ENCODE measurements at places on chromosomes 3 and 15. TPM values are rescaled to one million over a fixed set of nuclear protein-coding genes. Genes with fewer than 3 reads are reported as not detected.

DNA sequence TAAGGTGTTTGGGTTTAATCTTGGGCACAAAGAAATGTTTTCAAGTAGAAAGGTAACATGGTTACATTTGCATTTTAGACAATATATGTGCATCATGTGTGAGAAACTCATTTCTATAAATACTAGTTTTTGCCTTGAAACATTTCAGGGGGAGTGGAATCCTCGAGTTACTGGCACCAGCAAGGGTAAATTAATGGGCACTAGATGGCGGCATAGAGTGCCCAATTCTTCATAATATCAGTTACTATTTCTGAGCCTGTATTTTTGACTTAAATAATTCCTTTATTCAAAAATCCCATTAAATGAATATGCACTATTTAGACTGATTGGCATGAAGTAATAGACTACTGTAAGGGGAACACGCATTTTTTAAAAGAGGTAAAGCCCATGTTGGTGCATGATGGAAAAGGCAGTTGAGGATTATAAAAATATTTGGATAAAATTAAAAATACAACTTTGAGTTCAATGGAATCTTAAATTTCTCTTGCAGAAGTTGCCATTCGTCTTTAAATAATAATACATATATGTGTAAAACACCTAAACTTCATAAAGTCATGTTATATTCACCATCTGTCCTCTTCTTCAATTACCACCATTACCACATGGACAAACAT, 106.3 kb downstream of the ZBTB20 start:
- H3K27ac ChIP-seq = no peak overlapping the region
- DNase-seq = no peak
- no peaks in the 10 kb centered on the region for H3K4me1 ChIP-seq
- no peaks in the 10 kb centered on the region for H3K36me3 ChIP-seq

GRCh38 chr3:116056280-116056679, 389.0 kb downstream of the LSAMP start:
- H3K27ac ChIP-seq = no peak overlapping the region
- no peak overlapping the region for H3K4me3 ChIP-seq
- no peaks in the 10 kb centered on the region for H3K27me3 ChIP-seq
- no peaks in the 10 kb centered on the region for H3K36me3 ChIP-seq
- no peak for DNase-seq
- no peaks in the 10 kb centered on the region for H3K4me1 ChIP-seq

GRCh38 chr3:148958696-148959095, 32.6 kb upstream of the GYG1 start:
- H3K36me3 ChIP-seq = no peaks in the 10 kb centered on the region
- no peak overlapping the region for H3K27ac ChIP-seq
- DNase-seq = no peak
- H3K4me1 ChIP-seq = peaks cover 6% of the 10 kb centered on the region

DNA sequence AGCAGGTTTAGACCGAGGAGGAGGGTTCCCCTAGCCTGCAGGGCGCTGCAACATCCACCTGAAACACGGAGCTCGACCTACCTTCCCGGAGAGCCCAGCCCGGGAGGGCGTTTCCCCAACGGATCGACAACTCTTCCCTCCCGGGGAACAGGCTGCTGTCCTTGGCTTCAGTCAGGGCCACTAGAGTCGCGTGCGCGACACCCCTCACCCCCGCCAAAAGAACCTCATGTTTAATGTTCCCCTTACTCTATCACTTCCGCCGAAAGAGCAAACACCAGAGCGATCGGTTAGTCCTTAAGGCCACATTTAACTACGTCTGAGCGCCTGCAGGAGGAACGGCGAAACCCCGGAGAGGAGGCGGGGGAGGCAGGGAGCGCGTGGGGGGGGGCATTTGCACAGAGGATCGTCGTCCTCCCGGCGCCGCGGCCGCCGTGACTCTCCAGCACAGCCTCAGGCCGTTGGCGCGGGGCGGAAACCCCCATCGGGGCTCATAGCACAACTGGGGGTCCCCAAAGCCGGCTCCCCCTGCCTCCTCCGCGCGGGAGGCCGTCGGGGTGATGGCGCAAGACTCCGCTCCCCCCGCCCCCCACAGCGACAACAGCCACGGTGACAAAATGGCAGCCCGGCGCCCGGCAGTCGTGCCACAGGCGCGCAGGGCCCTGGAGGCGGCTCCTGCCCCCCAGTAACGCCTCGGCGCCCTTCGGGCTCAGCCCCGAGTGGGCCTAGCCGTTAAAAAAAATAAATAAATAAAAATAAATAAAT, 3.2 kb downstream of the ANP32A start:
- H3K4me1 ChIP-seq = no peaks in the 10 kb centered on the region
- peak overlapping the region; percentile 44 for H3K27ac ChIP-seq
- H3K36me3 ChIP-seq = no peaks in the 10 kb centered on the region
- peak overlapping the region; percentile 86 for H3K4me3 ChIP-seq

DNA sequence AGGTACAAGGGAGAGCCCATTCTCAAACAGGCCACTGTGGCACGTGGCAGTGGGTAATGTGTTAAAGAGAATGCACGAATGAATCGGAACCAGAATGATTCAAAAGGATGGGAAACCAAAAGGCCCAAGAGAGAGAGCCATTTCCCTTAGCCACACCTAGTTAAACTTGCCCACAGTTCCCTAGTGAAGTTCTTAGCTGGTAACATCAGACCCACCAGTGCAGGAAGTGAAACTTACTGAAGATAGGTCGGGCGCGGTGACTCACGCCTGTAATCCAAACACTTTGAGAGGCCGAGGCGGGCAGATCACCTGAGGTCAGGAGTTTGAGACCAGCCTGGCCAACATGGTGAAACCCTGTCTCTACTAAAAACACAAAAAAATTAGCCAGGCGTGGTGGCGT, 97.1 kb downstream of the MEX3B start:
- no peaks in the 10 kb centered on the region for H3K27me3 ChIP-seq
- peaks cover 3% of the 10 kb centered on the region for H3K4me1 ChIP-seq
- no peak for DNase-seq
- H3K4me3 ChIP-seq = no peak overlapping the region
- no peaks in the 10 kb centered on the region for H3K36me3 ChIP-seq

GRCh38 chr3:86418861-86419260, 572.1 kb downstream of the VGLL3 start:
- H3K27ac ChIP-seq = no peak overlapping the region
- no peak overlapping the region for H3K4me3 ChIP-seq
- DNase-seq = no peak

DNA sequence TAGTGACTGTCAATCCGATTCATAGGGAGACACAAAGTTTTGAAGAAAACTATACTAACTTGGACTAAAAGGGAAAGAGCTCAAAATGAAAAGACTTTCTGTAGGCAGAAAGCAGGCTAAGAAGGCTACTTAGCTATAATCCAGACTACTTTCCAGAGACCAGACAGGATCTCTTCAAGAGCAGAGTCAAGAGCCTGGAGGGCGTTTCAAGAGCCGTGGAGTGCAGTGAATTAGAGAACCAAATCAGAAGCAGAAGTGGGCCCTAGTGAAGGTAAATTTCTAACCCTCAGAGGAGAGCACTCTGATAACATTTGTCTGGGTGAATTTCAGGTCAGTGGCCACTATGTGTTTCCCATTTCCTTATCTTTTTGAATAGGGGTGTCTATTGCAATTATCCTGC, 76.4 kb downstream of the CGGBP1 start:
- DNase-seq = no peak
- no peaks in the 10 kb centered on the region for H3K36me3 ChIP-seq
- H3K27me3 ChIP-seq = no peaks in the 10 kb centered on the region
- no peak overlapping the region for H3K27ac ChIP-seq
- no peak overlapping the region for H3K4me3 ChIP-seq
- H3K4me1 ChIP-seq = no peaks in the 10 kb centered on the region

GRCh38 chr3:144273601-144274000, 302.0 kb downstream of the DIPK2A start:
- H3K27ac ChIP-seq = no peak overlapping the region
- H3K4me3 ChIP-seq = no peak overlapping the region
- no peaks in the 10 kb centered on the region for H3K27me3 ChIP-seq
- no peaks in the 10 kb centered on the region for H3K4me1 ChIP-seq
- H3K36me3 ChIP-seq = no peaks in the 10 kb centered on the region

- H3K27me3 ChIP-seq = no peaks in the 10 kb centered on the region
- H3K27ac ChIP-seq = no peak overlapping the region
- no peak for DNase-seq
Observed at GRCh38 chr15:98657721-98658120, 9.4 kb downstream of the IGF1R start.

Gene DGKG
- total RNA-seq = 37.1 TPM

Gene ROBO1
- 33.1 TPM for total RNA-seq

Gene CCR5
- 4.1 TPM for total RNA-seq

Gene RTP4
- total RNA-seq = 1.8 TPM

Gene GPR149
- not detected for total RNA-seq

Gene DLL4
- total RNA-seq = 9.7 TPM
